DND-41 (cell line): ENCODE measurements at places on chromosomes 7 and 10.

DNA sequence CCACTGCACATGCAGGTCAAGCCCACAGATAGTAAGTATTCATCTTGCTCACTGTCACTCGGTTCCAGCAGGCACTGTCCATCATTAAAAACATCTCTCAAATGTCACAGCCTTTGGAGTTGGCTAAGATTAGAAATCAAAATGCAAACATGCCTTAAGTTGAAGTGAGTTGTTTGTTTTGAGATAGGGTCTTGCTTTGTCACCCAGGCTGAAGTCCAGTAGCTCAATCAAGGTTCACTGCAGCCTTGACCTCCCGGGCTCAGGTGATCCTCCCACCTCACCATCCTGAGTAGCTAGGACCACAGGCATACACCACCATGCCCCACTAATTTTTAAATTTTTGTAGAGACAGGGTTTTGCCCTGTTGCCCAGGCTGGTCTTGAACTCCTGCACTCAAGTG, 98.1 kb downstream of the EBF3 start:
- no peak for DNase-seq

DNA sequence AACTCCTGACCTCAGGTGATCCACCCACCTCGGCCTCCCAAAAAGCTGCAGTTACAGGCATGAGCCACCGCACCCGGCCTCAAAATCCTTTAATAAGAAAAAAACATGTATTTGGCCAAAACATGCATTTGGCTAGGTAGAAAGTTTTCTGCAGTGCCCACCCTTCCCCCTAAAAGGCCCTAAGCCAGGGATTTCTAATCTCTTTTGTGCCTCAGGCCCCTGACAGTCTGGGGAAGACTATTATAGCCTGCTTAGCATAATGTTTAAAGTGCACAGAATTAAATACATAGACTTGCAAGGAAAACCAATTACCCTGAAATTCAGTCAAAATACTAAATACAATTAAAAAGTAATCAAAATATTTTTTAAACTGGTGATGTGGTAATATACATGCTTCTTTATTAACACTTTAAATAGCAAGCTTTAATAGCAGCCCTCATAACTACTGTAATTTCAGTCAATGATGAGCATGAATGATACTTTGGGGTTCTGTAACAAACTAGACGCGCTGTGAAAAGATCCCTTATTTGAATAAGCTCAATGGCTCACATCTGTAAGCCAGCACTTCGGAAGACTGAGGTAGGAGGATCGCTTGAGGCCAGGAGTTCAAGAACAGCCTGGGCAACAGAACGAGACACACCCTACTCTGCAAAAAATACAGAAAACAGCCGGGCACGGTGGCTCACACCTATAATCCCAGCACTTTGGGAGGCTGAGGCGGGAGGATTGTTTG, 29.9 kb downstream of the SPDYE6 start:
- DNase-seq = no peak

GRCh38 chr7:114932991-114933390, 11.1 kb downstream of the MDFIC start:
- no peak for DNase-seq

- no peak for DNase-seq
Observed at GRCh38 chr7:96770758-96771157, 61.1 kb upstream of the SEM1 start.

DNA sequence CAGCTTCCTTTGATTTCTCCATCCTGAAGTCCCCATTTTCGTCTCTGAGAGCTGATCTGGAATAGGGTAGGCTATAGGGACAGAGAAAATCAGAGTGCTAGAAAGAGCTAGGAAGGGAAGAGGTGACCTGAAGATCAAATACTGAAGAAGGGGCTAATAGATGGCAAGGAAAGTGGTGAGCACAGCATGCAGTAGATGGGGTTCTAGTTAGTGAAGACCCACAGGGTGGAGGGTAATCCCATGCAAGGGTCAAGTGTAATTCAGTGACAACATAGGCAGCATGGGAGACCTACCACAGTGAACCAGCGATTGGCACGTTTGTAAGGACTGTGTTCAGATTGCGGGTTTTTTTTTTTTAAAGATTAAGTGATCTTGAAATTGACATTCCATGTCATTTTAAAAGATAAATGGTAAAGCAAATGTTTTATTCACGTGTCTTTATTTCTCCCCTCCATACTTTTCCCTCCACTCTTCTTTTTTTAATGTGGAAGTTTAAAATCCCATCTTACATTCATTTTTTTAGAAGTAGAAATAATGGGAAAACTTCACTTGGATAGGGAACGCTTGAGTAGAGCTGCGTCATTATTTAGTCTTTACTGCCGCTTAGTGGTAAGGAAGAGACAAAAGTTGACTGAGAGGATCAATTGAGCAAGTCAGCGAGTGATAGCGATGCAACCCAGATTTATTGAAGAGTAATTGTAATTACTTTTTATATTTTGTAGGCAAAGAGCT, 21.0 kb upstream of the ABI1 start:
- no peak for DNase-seq

DNA sequence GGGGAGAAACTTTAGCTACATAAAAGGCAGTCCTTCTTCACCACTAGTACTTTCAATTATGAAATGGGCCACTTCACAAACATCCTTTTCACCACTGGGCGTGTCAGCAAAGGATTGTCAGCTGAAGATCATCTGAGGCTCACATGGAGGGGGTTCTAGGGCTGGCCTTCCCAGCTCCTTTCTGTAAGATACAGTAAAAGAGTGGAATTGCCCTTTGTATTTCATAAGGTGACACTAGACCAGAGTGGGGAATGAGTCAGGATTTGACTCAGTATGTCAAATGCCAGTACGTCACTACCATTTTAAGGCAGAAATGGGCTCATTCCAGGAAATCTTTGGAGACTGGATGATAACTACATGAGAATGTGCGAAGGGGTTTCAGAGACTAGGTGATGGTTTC, 21.2 kb upstream of the BLOC1S2 start:
- no peak for DNase-seq

GRCh38 chr7:41567031-41567730, 135.7 kb downstream of the INHBA start:
- DNase-seq = no peak

- DNase-seq = no peak
Observed at GRCh38 chr10:101487399-101487798, 100.7 kb downstream of the POLL start.

GRCh38 chr10:78775891-78776290, 292.9 kb upstream of the ZMIZ1 start:
- DNase-seq = no peak
